ENCODE measurements at places on chromosomes 4 and X.
A peak's percentile ranks its signal among the peaks of the same experiment; 100 is the strongest.

- DNase-seq = no peak
Measured at GRCh38 chrX:17077361-17077760, 130.9 kb downstream of the REPS2 start.

GRCh38 chr4:53189011-53189410, 176.8 kb downstream of the SCFD2 start:
- no peak for DNase-seq

- no peak for DNase-seq
Measured at GRCh38 chrX:7047951-7048350, 99.6 kb upstream of the STS start.

GRCh38 chrX:119069128-119069527, 3.7 kb upstream of the CT47C1 start:
- no peak for DNase-seq

DNA sequence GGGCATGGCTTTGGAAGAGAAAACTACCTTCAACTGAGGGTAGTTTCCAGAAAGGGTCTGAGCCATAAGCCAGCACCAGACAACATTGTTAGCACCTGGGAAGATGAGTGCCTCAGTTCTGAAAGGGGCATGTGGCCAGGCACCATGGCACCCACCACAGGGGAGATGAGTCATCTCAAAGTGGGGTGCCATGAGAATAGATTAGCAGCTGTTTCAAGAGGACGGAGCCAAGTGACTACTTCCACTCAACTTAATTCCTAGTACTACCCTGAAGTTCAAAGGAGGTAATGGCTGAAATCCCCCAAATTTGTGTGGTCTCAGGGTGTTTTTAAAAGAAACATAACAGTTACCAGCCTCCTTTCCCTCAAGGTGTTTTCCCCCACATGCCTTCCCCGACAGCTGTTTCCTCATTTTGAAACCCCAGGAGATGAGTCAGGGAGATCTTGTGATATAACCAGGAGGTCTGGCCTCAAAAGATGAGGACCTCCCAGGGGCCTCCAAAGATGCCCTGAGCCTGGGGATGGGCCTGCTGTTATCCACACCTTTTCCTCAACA, 27.8 kb upstream of the FTHL17 start:
- DNase-seq = no peak

- no peak for DNase-seq
Measured at GRCh38 chrX:124085063-124085462, 123.6 kb downstream of the STAG2 start.

DNA sequence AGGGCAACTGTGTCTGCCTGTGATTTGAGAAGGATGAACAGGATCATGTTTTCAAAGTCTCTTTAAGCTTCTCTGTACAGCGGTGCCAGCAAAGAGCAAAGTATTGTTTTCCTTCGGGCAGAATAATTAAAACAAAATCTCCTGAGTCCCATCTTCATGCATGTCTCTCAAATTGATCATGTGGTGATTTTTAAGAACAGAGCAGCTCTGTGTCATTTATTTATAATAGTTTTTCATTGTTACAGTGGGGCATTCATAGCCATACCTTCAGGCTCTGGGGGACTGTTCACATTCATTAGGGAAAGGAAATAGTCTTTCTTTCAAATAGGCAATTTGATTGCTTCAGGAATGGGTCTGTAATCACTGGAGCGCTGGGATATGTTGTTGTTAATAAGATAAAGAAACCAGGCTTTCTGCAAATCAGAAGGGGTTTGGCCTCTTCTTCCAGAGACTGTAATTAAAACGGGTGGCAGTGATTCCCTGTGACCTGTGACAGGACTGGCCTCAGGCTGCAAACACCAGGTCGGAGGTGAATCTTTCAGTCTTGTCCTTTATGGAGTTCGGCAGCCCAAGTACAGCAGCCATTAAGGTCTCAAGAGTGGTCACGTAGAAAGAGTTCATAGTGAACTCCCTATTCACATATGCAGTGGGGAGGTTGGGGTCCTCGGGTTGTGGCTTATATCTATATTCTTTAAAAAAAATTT, 29.3 kb upstream of the CBR4 start:
- no peak for DNase-seq

- no peak for DNase-seq
Measured at GRCh38 chr4:88752076-88752463, 54.4 kb upstream of the NAP1L5 start.

- DNase-seq = no peak
Measured at GRCh38 chr4:77877167-77877566, 14.5 kb downstream of the MRPL1 start.

DNA sequence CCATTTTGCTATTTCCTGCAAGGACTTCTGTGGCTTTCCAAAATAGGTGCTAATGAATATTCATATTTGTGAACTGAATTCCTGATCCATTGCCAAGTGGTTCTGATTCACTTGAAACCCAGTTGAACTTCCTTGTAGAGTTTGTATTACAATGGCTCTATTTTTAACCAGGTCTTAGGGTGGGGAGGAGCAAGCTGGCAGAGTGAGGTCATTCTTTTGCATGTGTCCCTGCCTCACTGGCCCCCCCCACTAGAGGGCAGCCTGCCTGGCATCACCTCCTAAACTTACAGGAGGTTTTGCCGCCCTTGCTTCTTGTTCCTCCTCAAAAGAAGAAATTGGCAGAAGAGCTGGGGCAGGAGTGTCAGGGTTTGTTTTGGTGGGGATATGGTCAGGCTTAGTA, 10.5 kb downstream of the PTTG2 start:
- DNase-seq = peak; percentile 46

- no peak for DNase-seq
Measured at GRCh38 chr4:182085051-182085480, 158.1 kb upstream of the TENM3 start.

DNA sequence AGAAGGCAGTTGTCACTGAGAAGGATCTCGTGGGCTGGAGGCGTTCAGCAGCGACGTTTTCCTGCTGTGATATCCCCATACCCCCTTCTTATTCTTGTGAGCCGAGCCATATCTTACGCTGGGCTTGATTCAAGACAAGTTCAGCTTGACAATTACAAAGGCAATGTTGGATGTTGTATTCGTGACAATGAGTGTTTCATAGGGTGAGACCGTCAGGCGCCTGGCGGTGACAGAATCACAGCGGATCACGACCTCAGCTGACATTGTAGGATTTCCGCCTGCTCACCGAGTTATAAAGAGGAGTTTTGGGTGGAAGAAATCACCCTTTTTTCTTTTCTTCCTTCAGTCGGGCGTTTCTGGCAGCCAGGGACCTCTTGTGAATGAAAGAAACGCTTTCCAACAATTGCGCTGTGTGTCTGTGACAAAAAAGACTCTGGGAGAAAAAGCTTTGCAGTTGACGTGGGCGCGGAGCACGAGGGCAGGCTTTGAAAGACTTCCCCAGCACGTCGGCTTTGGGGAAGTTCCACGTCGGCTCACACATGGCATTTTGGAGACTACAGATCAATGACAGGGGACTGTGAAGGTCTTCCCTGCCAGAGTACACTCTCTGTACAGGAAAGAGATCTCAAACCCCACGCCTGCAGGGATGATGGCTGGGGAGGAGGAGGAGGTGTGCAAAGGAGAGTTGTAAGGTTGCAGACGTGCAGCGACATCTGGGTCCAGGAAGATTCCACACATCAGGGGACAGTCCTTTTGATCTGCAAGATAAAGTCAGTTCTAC, 135.4 kb downstream of the CRLF2 start:
- DNase-seq = no peak

DNA sequence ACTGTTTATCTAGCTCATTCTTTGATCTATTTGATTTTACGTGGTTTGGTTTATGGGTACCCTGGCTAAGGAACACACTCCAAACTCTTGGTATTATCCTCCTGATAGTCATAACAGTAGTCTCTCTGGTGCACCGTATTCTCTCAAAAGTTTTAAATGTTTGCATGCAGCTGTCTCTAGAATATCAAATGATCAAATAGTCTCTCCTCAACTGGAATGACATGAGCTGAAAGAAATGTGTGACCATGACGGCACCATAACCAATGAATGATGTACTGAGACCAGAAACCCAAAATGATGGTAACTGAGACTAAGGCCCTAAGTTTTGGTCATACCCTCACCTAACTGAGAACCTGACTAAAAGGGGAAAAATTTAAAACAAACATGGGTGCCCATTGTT, 319.4 kb downstream of the SLC7A11 start:
- DNase-seq = no peak

- DNase-seq = no peak
Measured at GRCh38 chrX:113935518-113935917, 648.4 kb upstream of the HTR2C start.

GRCh38 chr4:40285692-40286091, 49.4 kb upstream of the CHRNA9 start:
- no peak for DNase-seq

DNA sequence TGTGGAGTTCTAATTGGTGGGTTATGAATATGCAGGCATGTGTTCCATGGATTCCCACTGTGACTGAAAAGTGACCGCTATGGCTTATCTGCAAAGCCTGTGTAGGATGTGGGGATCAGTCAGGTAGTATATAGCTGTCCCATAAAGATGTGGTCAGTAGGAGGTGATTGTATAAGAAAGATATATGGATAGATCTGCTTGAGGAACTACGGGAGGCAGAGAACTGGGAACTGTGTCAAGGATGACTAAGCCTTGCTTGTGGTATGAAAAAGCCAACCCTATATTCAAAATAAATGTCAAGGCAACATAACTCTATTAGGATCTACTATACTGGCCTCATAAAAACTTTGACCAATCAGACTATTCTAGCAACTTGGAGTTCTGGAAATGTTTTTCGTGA, 185.2 kb downstream of the KLHL4 start:
- no peak for DNase-seq

DNA sequence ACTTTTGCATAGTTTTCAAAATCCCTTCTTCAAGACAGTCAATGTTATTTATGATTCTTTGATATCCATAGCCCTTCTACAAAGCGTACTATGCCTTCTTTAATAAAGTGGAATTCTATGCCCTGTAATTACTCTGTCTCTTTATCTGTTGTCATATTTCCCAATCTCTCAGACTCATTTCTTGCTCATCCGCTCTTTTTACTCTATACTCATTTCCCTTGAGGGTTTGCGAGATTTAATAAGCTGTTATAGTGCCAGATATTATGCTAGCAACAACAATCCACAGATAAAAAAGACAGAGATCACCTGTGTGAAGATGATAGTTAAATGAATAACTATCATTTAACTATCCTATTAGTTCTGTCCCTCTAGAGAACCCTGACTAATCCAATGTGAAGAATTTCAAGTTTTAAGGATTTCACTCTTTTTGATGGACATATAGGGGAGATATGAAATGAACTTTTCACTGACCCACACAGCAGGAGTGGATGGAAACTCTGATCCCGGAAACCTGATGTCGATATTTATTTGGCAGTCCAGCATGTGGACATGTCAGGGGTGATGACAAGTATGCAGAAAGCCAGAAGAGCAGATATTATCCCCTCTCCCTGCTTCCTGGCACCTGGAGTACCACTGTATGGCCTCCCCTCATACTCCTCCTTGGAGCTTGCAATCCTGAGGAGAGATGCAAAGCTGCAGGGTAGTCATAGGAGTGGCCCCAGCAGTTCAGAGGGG, 49.7 kb downstream of the TMEM156 start:
- no peak for DNase-seq

DNA sequence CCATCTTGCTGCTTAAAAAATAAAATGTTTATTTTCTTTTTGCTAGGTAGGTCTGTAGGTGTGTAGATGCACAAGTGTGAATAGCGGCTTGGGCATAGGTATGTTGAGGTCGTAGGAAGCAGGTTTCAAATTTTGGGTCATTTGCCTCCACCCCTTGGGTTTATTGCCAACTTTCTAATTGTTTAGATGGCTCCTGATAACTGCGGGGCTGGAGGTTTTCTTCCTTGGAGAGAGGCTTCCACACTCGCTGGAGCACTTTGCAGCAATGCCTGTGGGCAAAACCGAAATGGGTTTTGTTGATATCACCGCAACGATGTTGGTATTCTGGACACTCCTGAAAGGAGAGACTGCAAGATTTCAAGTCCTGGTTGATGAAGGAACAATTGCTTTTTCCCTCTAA, 3.9 kb upstream of the POU4F2 start:
- no peak for DNase-seq

- DNase-seq = peak; percentile 28
Measured at GRCh38 chrX:13691841-13692371, 3.0 kb downstream of the RAB9A start.

DNA sequence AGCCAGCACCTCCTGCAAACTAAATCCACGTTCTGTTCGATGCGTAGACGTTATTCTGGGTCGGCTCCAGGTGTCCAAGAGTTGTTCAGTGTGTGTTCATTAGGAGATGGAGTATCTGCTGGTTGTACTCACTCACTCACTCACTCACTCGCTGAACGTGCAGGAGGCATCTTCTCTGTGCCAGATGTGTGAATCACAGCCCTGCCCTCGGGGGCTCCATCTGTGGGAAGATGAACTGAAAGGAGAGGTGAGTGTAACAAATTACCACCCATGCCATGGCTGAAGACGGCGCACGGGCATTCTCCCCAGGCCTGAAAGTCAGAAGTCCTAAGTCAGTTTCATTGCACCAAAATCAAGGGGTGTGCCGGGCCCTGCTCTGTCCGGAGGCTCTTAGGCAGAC, 16.1 kb downstream of the NSG1 start:
- DNase-seq = no peak

DNA sequence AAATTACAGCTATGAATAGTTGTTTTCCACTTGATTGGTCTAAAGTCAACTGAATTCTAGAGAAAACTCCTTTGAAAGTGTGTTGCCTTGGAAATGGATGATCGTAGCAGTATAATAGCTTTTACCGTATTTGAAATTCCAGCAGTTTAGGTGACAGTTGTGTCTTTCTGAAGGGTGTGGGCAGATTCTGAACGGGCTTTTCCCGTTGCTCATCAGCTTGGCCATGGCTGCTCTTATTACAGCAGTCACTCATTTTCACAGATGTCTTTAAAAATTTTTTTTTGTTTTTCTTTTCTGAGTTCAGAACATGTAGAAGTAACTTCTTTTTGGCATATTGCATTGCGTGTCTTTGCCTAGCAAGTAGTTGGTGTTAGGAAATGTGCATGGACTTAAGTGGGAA, 69.6 kb upstream of the SLC4A4 start:
- no peak for DNase-seq

GRCh38 chr4:174084542-174084941, 198.9 kb downstream of the FBXO8 start:
- no peak for DNase-seq

DNA sequence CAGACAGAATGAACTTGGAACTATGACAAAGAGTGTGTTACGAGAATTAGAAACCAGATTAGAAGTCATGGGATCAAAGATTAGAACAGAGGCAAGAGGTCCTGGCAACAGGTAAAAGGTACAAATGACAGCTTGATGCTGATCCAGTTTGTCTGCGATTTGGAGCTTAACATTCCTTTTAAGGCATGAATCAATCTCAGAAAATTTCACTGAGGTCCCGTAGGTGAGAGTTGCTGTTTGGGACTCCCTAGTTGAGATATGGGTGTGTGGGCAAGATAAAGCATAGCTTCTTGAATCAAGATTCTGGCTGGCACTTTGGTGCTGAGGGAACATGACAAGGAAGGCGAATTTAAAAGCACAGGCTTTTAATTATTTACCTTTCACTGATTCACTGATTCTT, 62.6 kb upstream of the ACSL4 start:
- DNase-seq = no peak

GRCh38 chrX:39895218-39896110, 202.3 kb downstream of the BCOR start:
- no peak for DNase-seq

GRCh38 chr4:176376032-176376614, 56.4 kb downstream of the SPCS3 start:
- no peak for DNase-seq
